ENCODE measurements at places on chromosomes 5 and 9.

GRCh38 chr5:175692996-175693710, 35.3 kb downstream of the HRH2 start:
- no peak for DNase-seq

DNA sequence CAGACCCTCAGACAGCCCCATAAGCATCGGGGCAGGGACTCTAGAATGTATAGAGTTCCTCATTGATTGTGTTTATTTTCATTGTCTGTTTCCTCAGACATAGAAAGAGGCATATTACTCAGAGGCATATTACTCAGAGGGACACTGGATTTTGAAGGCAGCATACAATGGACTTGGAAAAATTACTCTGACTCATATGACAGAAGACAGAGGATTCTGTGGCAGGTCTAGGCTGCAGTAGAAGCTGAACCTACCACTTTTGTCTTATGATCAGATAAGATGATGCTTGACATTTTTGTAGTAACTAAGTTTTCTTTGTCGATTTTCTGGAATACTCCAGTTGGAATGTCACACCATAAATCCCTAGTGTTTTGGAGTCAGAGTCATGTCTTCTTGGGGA, 105.2 kb downstream of the ST8SIA4 start:
- no peak for DNase-seq

DNA sequence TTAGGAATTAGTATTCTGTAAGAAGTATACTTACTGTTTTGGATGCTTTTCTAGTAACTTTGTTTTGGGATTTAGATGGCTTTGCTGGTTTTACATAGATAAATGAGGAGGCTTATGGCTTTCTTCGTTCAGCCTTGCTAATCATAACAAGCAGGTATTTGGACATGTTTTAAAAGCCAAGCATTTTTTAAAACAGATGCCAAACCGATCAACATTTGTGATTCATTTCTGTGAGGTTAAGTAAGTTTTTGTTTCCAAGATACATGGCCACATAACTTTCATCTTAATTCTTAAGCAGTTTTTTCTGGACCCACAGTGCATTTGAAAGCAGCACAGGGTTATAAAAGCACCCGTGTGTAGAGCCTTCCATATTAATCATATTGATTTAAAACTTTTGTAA, 21.7 kb downstream of the TARS1 start:
- DNase-seq: no peak

GRCh38 chr9:98356953-98357690, 101.7 kb upstream of the TBC1D2 start:
- no peak for DNase-seq

DNA sequence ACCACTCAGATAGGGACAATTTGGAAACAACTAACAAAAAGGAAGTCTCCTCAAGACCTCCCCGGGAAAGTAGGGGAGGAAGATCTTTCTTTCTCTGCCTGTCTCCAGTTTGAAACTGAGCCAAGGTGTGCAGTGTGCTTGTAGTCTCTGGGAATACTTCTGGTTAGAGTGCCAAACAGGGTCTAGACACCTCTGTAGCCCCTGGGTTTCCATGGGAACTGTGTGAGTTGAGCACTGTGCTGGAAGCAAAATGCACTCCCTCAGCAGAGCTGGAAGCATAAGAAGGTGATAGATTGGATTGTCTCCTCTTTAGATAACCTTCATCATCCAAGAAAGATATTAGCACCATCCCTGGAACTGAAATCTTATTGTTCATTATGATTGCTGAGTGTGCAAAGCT, 129.2 kb upstream of the TNPO1 start:
- DNase-seq: no peak
